ENCODE measurements at places on chromosomes 6 and 20. TPM values are rescaled to one million over a fixed set of nuclear protein-coding genes. Genes with fewer than 3 reads are reported as not detected.

The PTCRA gene
- not detected for total RNA-seq

The GPX5 gene
- total RNA-seq = not detected

The SMOC2 gene
- not detected for total RNA-seq

The LGSN gene
- not detected for total RNA-seq

The NKX2-2 gene
- not detected for total RNA-seq

The MCCD1 gene
- total RNA-seq = not detected

The TRIM10 gene
- not detected for total RNA-seq

The NMBR gene
- total RNA-seq = 0.11 TPM

The GABRR1 gene
- total RNA-seq = not detected

The SSTR4 gene
- not detected for total RNA-seq

The HDDC2 gene
- 29.9 TPM for total RNA-seq

The MUC22 gene
- total RNA-seq = not detected

The RAET1L gene
- not detected for total RNA-seq

Data from pulmonary artery endothelial cell (primary cell).